ENCODE measurements at places on chromosomes 6 and 20.
A peak's percentile ranks its signal among the peaks of the same experiment; 100 is the strongest.

DNA sequence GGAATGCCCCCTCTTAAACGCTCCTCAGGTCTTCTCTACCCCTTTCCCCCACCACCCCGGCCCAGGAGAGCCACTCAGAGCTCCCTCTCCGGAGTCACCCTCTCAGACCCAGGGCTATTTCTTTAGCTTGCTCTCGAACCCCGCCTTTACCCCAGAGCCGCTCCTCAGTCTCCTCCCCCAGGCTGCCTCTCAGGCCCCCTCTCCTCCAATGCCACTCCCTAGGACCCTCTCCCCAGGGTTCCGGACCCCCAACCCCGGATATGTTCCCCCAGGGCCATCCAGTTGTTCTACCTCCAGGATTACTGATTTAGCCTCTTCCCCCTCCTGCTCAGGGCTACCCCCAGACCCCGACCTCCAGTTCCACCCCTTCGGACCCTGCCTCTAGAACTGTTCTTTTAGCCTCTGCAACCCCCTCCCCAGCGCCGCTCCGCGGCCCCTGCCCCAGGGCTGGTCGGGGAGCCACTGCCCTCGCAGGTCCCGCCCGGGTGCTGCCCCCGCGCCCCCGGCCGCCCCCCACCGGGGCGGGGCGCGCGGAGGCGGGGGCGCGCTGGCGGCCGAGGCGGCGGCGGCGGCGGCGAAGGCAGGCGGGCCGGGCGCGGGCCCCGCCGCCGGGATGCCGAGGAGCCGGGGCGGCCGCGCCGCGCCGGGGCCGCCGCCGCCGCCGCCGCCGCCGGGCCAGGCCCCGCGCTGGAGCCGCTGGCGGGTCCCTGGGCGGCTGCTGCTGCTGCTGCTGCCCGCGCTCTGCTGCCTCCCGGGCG, at the start of gene MMP24:
TSS of gene MMP24 (plus strand) at position 565 of the 758 bp plus-strand sequence. CDS start at position 614, 49 bp downstream.
- no peak for DNase-seq

DNA sequence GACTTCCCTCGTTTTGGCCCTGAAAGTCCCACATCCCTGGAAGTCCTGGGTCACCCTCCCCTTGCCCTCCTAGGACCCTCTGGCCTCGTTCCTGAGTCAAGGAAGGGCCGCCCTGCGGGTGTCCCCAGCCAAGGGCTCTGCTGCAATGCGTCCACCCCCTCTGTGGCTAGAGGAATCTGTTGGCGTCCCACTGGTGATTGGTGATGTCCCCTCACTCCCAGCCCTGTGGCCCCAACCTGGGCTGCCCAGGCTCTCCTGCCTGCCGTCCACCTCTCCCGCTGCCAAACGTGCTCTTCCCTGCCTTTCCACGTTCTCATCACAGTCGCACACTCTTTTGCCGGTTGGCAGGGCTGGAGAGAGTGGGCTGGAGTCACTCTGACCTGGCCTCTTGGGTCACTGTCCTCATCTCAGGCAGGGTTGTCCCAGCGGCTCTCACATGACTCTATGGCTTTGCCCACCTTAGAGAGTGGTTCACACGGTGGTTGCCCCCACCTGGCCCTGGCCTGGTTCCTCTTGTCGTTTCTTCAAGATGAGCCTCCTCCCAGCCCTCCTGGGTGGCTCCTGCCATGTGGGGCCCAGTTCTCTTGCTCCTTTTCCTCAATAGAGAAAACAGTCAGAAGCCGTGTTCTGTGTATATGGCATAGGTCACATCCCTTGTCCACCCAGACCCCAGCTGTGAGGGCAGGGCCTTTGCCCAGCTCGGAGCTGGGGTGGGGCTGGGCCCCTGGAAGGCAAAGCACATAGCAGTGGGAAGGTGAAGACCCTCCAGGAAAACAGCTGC, 100.9 kb downstream of the TMEM242 start:
- DNase-seq = no peak

GRCh38 chr20:23362392-23363256, 642 bp downstream of the GZF1 start:
- peak; percentile 47 for DNase-seq

GRCh38 chr6:47653706-47654105, 44.7 kb upstream of the ADGRF4 start:
- no peak for DNase-seq

GRCh38 chr20:30610029-30610693, 647.3 kb upstream of the DEFB115 start:
- no peak for DNase-seq

DNA sequence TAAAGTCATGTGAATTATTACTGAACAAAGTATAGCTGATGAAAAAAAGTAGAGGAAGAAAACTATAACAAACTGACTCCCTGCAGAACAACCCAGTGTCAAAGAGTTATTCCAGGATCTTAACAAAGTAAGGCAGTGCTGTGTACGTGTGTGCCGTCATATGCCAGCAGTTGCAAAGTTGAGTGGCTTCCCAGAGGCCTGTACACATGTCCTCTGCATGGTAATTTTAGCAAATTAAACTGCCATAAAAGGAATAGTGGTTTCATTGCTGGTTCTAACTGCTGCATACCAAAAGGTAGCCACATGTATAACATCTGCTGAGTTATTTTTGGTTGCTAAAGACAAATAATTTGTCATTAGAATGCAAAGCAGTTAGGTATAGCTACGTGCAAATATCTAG, 44.8 kb downstream of the RIPOR2 start:
- DNase-seq = no peak

DNA sequence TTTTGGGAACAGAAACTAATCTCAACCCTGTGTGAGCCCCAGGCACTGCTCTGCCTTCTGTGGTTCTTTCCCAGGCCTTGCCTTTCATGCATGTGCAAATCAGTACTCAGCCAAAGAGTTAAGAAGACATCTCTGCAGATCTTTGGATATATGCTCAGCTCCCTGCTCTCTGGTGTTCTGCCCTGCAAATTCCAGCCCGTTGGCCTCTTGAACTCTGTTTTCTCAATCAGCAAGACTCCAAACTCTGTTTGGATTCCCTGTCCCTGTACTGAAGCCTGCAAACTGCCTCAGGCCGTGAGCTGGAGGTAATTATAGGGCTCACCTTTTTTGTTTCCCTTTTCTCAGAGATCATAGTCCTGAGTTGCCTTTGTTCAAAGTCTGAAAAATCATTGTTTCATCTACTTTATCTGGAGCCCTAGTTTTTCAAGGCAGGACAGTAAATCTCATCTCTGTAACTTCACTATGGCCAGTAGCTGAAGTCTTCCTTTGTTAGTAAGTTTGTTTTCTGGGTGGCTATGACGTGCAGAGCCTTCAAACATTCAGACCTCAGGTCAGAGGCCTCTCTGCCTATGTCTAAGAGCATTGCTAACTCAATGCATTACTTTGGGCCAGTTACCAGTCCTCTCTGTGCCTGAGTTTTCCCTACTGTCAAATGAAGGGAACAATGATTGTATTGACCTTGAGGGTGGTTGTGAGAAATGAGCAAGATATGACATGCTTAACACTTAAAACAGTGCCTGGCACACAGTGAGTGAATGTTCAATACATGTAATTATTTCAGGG, 15.9 kb upstream of the MDFI start:
- peak; percentile 73 for DNase-seq

DNA sequence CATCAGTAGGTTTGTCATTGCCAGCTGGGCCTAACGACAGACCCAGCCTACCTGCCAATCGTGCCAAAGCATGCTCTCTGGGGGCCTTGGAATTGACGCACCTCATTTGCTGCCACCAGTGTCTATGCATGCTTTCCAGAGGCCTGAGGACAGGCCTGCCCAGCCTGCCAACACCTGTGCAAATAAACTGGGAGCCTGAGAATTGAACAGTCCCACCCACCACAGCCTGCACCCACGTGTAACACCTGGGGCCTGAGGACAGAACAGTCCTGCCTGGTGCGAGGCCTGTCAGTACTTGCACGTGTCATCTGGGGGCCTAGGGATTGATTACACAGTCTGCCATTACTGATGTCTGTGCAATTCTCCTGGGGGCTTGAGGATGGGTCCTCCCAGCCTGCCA, 6.2 kb upstream of the RNF217 start:
- DNase-seq = no peak

DNA sequence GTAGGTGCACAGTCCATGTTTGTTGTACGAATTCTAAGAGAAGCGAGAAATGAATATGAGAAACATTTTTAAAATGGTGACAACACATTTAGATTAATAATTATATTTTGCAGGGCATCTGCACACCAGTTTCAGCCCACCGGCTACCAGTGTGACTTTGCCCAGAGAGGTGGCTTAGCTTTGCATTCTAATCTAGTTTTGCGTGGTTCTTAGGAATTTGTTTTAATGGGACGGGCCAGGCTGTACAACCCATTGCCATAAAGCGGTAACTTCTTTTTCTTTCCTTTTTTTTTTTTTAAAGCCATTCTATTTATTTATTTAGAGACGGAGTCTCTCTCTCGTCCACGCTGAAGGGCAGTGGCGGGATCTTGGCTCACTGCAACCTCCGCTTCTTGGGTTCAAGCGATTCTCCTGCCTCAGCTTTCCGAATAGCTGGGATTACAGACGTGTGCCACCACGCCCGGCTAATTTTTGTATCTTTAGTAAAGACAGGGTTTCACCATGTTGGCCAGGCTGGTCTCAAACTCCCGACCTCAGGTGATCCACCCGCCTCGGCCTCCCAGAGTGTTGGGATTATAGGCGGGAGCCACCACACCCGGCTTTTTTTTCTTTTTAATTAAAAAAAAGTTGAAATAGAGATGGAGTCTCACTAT, 829 bp downstream of the MANBAL start:
- no peak for DNase-seq

Data from choroid plexus epithelial cell (primary cell).